Effector memory CD4-positive, alpha-beta T cell (primary cell): ENCODE measurements at places on chromosomes 13 and 19.

GRCh38 chr19:10872546-10873107 is 1.3 kb downstream of the CARM1 start:
- no peak for DNase-seq

GRCh38 chr19:7211191-7211951 is 82.8 kb downstream of the INSR start:
- no peak for DNase-seq

- DNase-seq: peak; percentile 65
Observed at GRCh38 chr19:4369109-4369887, 25.9 kb downstream of the MPND start.

GRCh38 chr19:10815969-10816644 is 19.9 kb downstream of the TMED1 start:
- DNase-seq: no peak

DNA sequence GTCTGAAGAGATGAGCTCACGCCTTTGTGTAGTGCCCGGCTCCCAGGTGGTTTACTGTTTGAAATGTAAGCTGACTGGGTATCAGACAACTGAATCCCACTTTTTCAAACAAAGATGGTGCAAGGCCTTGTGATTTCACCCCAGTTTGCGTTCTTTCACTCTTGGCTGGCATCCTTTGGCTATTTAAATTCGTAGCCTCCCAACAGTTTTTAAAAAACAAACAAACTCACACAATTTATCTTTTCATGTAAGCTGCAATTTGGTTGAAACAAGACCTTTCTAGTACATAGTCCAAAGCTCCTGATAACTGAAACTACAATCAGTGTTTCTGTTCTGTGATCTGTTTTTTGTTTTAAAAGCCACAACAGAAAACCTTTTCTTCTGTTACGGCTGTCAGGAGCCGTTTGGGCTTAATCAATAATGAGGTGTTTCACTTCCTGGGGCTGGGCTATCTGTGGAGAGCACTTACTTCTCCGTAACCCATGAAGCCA is 65.1 kb upstream of the NPAS1 start:
- DNase-seq: no peak

DNA sequence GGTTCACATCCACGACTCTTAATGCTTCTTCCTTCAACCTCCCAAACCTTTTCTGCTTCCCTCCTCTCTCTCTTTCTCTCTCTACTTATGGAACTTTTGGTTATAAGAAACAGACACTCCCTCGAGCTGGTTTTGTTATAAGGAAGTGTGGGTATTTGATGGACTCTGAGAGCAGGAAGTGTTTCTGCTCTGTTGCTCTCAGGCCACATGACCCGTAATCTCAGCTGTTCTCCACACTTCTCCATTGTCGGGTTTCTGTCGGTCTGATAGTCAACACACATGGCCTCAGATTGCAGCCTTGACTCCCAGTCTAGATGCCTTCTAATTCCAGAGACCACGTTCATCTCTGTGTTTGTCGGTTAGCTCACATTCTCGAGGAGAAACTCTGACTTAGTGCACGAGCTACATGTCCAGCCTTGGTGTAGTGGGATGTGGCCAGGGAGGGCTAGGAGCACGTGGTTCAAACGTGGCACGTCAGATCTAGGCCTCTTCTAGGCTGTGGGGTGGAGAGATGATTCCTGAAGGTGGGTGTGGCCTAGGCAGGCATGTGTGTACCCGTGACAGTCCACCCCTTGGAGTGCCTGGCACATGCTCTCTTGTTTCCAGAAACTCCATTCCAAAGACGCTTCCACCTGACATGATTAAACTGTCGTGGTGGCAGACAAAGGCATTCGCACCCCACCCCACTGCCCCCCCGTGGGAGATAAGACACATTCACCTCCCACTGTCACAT is 26.3 kb downstream of the CNFN start:
- DNase-seq: no peak

DNA sequence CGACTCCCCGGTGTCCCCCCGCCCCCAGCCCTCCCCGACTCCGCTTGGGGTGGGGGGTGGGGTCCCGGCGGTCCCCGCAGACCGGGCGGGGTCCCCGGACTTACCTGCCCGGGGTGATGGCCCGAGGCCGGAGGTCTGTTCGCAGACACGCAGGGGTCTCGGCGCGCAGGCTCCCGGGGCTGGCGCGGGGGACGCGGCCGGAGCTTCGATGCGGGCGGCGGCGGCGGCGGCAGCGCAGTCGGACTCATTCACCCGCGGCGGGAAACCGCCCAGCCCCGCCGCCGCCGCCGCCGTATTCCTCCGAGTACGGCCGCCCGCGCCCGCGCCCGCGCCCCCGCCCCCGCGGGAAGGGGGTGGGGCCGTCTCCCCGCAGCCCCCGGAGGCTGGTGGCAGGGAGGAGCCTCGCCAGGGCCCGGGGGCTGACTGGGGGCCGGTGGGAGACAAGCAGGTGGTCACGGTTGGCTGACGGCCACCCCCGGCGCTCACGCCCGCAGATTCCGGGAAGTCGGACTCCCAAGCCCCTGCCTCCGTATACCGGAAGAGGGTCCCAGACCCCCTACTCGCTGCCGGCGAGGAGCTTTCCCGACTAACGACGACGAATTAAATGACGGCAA is at the start of gene C2CD4C:
C2CD4C (minus strand) TSS at position 246 of the 614 bp plus-strand sequence. CDS start 786 bp downstream, outside the sequence.
- no peak for DNase-seq

- no peak for DNase-seq
Observed at GRCh38 chr13:107192289-107192688, 624.4 kb upstream of the ARGLU1 start.

DNA sequence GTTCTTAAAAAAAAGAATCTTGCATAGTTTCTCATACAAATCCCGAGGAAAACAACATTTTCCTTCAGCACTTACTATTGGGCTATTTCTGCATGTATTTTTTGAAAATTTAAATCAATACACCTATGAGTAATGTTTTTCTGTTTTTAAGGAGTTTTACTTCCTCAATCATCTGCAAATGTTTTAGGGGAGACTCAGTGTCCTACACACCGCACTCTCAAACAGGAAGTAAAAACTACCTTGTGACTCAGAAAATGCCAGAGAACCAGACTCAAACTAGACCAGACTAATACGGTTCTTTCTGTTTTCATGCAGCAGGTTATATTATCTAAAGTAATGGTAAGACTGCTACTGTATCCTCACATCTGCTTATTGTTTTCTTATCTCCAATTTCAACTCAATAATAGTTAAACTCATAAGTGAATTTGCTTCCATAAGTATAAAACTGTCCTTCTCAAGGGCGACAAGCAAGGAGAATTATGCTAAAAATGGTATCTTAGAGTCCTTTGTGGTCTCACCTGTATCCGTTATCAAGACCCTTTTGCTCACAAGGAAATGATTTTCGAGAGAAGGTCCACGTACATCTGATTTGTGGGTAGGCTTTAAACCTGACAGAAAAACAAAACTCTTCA is 52.5 kb downstream of the FLT3 start:
- no peak for DNase-seq

GRCh38 chr19:58123354-58123753 is 25.3 kb upstream of the ZSCAN18 start:
- DNase-seq: no peak

GRCh38 chr19:49591731-49592485 is 926 bp downstream of the PRR12 start:
- DNase-seq: no peak

GRCh38 chr13:30850204-30850866 is 55.7 kb upstream of the MEDAG start:
- DNase-seq: no peak

GRCh38 chr19:30857388-30857787 is 485.2 kb downstream of the ZNF536 start:
- DNase-seq: no peak

- DNase-seq: no peak
Observed at GRCh38 chr13:110242615-110243014, 64.3 kb downstream of the COL4A1 start.

DNA sequence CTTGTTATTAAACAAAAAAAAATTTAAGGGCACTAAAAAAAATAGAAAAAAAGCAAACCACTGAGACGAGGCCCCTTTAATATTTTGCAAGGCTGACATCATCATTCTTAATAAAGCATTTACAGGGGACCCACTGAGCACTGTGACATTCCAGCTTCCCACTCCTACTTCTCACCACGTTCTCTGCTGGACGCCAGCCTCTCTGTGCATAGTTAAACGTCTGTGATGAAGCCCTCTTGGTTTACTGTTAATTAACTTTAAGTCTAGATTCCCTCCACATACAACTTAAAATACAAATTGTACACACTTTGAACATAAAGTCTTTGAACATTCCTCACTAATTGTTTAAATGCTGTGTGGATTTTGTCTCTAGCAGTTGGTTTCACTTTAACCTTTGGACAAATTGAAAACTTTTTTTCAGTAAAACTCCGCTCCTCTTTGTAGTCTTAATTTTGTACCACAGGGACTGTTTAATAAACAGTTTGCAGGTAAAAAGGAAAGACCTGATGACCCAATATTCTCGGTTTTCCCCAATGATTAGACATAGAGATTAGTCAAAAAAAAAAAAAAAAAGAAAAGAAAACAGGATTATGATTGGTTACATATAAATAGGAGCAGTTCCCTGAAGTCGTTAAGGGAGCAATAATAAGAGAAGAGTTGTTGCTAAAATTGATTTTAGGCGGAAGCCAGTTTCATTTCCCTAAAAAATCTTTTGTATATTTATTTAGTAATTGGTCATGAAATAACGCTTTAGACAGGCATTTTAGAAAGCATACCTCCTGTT is 219.8 kb downstream of the MZT1 start:
- DNase-seq: no peak

GRCh38 chr19:53782698-53783097 is 41.4 kb downstream of the NLRP12 start:
- no peak for DNase-seq

DNA sequence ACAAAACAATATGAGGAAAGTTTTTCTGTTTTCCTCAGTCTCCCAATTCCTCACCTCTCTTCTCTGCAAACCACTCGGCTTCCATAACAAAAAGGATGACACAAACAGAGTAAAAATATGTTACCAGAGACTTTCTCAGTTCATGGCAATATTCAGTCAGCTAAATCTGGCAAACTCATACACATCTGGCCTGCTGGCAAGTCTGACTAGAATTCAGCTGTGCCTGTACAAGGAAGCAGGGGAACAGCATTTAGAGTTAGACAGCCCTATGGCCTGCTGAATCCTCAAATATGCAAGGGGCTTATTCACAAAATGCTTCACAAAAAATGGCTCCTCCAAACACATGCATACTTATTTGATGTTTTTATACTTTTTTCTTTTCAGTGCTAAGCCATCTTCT is 227.8 kb downstream of the ENOX1 start:
- DNase-seq: no peak

GRCh38 chr13:41402691-41403511 is 54.4 kb upstream of the RGCC start:
- no peak for DNase-seq

GRCh38 chr13:77611068-77611467 is 75.6 kb downstream of the SCEL start:
- DNase-seq: no peak

GRCh38 chr19:1067341-1067957 is 482 bp downstream of the ARHGAP45 start:
- peak; percentile 71 for DNase-seq

DNA sequence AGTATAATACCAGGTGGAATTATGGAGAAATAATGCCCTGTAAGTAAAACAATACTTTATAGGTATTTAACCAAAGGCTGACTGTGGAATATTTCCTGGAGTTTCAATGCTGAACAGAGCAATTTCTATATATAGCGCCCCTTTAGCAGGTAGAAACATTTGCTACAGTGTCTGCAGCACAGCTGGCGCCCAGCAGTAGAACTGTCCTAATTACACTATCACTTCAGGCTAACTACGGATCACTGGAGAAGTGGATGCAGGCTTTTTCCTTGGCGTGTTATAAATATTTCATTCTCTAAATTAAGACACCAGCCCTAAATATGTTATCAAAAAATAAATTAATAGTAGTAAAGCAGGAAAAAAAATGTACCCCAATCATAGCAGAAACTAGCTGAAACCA is 3.1 kb downstream of the SHISA2 start:
- no peak for DNase-seq

DNA sequence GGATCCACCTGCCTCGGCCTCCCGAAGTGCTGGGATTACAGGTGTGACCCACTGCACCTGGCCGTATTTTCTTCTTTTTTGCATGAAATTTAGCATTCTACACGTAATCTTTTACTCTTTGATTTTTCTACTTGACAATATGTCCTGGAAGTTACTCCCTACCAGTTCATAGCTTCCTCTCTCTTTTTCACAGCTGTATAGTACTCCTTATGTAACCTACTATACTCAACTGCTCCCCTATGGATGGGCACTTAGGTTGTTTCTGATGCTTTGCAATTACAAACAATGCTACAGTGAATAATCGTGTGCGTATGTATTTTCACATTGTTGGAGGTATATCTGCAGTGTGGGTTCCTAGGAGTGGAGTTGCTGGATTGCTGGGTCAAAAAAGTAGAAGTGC is 90.5 kb upstream of the FARP1 start:
- DNase-seq: no peak

DNA sequence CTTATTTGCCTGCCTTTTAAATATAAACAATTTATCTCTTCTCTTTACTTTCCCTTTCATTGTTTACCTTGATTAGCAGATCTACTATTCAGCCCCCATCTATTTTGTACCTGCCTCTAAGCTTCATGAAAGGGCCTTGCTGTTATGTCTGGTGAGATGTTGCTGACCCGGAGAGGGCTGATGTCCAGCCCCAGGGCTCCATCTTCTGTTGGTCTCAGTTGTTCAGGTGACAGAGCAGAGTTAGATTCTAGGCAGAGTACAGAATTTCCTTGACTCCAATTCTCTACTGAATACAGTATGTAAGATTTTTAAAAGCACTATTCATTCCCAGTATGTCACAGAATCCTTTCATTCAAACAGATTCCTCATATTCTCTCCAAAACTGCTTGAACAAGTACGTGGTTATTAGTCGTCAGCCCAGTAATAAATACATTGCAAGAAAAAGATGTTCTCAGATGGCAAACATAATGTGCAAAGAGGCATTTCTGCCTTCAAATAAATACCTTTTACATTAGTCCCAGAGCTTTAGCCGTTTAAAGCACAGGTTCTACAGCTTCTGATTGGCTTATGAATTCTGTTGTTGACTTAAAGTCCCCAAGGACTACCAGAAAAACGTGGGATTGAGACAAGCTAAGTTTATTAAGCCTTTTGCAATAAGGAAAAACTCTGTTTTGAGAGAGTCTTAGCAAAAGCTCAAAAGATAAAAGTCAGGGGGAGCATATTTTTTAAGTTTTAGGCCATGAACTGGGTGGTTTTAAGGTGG is 159.1 kb downstream of the GPC5 start:
- no peak for DNase-seq

- no peak for DNase-seq
Observed at GRCh38 chr13:80599765-80600164, 258.8 kb upstream of the SPRY2 start.
